ENCODE measurements at places on chromosomes 16 and 17.

DNA sequence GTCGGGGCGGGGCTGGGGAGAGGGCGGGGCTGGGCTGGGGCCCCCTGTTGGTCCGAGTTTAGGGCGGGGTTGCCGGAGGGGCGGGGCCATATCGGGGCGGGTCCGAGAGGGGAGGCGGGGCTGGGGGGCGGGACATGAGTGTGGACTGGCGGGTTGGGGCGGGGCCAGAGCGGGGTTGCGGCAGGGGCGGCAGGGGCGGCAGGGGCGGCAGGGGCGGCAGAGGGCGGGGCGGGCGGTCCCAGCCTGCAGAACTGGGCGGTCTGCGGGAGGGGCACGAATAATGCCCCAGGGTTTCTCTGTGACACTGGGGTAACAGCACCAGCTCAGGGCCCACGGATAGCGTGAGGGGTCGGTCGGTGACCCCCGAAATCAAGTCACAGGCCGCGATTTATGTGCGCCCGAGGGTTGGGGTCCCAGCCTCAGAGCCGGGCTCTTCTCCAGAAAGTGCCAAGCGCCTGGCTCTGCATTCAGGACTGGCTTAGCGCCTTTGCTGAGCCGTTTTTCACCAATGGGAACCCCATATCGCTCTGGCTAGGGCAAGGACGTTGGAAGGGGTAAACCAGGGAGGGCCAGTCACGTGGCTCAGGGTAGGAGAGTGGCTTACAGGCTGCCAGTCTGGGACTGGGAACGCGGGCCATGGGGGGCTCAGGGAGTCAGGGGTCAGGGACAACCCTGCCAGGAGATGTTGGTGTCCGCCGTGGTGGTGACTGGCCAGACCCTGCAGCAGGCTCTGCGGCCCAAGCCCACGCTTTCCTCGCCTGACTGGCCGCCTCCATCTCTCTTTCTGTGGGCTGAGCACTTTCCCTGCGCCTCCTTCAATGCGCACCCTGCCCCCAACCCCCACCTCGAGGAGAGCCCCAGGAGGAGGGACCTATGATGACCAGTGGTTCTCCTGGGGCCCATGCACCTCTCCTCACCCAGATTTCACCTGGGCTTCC is 1.2 kb upstream of the METTL26 start:
- DNase-seq: peak; percentile 78

DNA sequence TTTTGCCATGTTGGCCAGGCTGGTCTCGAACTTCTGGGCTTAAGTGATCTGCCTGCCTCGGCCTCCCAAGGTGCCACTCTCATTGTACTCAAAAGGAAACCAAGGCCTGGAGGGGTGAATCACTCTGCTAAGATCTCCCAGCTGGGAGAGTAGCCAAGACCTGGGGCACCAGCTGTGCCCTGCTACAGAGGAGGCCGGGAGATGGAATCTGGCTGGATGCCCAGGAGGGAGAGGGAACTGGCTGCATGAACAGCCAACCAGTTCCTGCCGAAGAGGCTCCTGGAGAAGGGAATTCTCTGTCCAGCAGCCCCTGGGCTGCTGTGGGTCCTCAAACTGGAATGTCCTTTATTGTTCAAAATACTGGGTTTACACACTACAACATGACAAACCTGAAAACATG is 238.7 kb upstream of the CIBAR2 start:
- DNase-seq: no peak

DNA sequence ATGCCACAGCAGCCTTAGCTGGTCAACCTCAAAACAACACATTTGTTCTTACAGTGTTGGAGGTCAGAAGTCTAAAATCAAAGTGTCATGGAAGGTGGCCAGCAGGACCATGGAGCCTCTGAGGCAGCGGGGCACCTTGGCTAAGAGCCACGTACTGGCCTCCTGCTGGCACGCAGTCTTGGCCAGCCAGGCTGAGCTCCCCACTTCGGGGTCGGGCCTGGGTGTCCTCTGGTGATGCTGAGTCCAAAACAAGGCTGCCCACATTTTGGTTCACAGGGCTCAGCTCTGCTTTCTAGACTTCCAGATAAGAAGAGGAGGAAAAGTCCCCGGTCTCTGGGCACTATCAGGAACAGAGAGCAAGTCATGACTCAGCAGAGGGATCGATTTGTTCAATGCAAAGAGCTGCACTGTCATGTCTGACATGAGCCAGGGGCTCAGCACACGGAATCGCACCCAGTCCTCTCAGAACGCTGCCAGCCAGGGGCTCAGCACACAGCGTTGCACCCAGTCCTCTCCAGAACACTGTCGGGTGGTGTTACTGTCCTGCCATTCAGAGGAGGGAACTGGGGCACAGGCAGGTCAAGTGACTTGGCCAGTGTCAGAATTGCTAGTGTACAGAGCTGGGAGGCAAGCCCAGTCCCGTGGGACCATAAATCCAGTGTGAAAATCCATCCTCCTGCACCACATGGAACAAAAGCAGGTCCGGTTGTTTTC is 2.5 kb downstream of the LGALS9 start:
- DNase-seq: peak; percentile 52

- no peak for DNase-seq
Observed at GRCh38 chr17:2259769-2260536, 43.6 kb downstream of the SMG6 start.

- DNase-seq: no peak
Observed at GRCh38 chr16:68740628-68741346, 3.7 kb downstream of the CDH1 start.
